ENCODE measurements at places on chromosomes 6 and 20. TPM values are rescaled to one million over a fixed set of nuclear protein-coding genes. Genes with fewer than 3 reads are reported as not detected.

GFRAL gene
- total RNA-seq, result not detected

PRSS35 gene
- 0.66 TPM for total RNA-seq

IP6K3 gene
- 0.47 TPM for total RNA-seq

TSPO2 gene
- 0.44 TPM for total RNA-seq

RBPJL gene
- total RNA-seq, result not detected

FNDC11 gene
- total RNA-seq, result 1.6 TPM

PDYN gene
- total RNA-seq, result not detected

NMBR gene
- total RNA-seq, result not detected

THBS2 gene
- 33.4 TPM for total RNA-seq
